ENCODE measurements at places on chromosomes 1 and 21.
A peak's percentile ranks its signal among the peaks of the same experiment; 100 is the strongest.

- DNase-seq: no peak
These were observed 77.6 kb downstream of the EPHB2 start for GRCh38 chr1:22788254-22788661.

DNA sequence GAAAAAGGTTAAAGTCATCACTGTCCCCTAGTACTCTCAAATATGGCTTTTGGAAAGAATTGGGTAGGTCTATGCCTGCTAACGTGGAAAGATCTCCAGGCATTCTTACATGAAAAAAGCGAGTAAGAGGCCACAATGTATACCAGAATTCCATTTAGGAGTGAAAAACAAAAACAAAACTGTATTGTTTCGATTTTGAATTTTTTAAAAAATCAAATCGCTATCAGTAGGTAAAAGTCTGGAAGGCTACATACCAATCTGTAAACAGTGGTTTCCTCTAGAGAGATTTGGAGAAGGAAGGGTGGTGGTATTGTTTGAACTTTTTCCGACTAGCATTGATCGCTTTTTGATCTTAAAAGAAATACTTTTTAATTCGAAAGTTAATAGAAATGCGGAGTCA, 55.9 kb downstream of the RRAGC start:
- DNase-seq: no peak

DNA sequence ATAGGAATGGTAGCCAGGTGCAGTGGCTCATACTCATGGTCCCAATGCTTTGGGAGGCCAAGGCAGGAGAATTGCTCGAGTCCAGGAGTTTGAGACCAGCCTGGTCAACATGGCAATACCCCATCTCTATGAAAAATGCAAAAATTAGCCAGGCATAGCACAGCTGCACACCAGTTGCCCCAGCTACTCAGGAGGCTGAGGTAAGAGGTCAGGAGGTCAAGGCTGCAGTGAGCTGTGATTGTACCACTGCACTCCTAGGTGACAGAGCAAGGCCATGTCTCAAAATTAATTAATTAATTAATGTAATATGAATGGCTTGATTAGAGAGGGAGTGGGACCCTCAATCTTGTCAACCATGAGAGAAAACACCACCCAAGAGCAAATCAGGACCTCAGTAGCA, 198.7 kb upstream of the DUSP10 start:
- no peak for DNase-seq

DNA sequence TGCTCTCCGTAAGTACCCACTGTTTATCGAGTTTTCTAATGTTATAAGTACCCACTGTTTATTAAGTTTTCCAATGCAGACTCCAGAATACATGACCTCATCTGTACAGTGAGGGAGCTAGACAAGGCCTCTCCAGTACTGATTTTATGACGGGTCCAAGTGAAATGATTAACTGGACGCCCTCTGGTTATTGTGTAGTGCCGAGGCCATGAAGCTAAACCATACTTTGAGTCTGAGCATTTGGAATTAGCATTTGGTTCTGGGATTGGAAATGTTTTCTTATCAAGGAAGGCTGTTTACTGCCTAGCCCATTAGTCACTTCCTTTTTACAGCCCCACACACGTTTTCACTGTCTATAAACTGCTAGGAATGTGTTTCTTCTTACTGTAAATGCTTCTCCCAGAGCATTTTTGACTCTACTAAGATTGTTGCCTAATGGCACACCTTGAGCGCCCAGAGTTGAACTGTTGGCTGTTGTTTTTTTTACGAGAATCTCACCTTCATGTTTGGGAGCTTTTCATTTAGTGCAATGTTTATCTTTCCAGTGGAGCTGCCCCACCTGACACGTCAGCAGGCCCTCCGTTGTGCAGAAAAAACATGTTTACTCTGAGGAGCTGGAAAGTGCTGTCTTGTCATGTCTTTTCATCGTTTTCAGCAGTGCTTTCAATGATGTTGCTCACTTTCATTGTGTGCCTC, 26.9 kb downstream of the SPATA46 start:
- DNase-seq: no peak

DNA sequence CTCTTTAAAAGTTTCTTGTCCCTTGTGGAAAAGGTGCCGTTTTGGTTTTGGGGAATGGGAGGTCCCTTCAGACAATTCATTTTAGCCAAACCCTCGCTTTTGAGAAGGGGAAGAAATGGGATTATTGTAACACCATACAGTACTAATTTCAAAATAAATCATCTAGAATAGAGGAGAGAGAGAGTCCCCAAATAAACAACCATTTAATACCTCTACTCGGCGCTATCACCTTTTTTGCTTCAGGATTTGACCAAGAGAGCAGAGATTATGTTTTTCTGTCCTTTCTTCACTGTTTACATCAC, 770 bp upstream of the RC3H1 start:
- no peak for DNase-seq

DNA sequence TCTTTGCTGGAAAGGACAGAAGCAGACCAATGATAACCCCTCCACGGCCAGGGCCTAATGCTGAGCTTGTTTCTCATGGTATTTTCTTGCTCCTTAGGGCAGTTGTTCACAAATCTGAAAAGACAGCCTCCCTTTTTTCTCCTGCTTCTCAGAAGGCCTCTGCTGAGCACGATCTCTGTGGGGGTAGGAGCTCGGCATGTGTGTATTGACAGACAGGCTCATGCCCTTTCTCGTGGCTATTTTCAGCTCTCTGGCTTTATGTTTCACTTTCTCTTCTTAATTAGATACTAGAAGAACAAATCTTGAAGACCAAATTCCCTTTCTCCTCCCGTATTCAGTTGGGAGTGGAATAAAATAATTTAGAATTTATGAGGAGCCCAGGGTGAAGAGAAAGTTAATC, 768 bp upstream of the RIIAD1 start:
- DNase-seq: no peak

GRCh38 chr1:230636575-230637148, 5.6 kb upstream of the COG2 start:
- no peak for DNase-seq

GRCh38 chr1:193588311-193589082, 402.1 kb upstream of the B3GALT2 start:
- no peak for DNase-seq

DNA sequence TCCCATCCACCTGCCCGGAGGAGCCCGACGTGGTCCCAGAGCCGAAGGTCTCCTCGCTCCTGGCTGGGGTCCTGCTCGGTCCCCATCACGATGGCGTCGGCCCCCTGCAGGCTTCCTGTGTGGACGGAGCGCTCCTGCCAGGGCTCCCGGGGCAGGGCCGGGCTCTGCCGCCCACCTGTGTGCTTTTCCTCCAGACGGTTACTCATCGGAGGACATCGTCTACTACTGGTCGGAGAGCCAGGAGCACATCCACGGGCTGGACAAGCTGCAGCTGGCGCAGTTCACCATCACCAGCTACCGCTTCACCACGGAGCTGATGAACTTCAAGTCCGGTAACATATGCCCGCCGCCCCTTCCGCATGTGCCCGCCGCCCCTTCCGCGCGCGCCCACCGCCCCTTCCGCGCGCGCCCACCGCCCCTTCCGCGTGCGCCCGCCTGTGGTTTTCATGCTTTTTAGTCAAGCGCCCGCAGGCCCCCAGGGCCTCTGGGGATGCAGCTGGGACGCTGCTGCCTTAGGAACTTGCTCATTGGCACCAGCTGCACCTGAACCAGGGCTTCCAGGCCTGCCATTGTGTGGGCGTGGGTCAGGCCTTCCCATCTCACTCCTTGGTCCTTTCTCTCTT, 8.9 kb downstream of the GABRD start:
- DNase-seq: no peak

DNA sequence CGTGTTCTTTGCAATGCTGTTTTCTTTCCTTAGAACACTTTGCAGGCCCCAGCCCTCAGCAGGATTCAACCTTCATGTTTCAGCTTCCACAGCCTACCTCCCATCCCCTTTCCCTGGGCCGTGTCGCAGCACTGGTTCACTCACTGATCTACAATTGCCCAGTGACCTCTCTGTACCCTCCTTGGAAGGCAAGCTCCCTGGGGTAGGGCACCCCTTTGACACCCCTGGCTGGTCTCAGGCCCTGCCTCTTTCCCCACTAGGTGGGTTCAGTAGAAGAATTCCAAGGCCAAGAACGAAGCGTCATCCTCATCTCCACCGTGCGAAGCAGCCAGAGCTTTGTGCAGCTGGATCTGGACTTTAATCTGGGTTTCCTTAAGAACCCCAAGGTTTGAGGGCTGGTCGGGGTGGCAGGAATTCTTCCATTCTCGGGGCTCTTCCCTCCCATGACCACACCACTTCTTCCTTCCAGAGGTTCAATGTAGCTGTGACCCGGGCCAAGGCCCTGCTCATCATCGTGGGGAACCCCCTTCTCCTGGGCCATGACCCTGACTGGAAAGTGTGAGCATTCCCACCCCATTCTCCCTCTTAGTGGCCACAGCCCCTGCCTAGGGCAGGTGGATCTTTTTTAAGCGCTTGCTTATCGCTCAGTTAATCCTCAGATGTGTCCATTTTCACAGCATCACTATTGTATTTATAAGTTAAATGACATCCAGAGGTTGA, 7.3 kb downstream of the RHOC start:
- no peak for DNase-seq

DNA sequence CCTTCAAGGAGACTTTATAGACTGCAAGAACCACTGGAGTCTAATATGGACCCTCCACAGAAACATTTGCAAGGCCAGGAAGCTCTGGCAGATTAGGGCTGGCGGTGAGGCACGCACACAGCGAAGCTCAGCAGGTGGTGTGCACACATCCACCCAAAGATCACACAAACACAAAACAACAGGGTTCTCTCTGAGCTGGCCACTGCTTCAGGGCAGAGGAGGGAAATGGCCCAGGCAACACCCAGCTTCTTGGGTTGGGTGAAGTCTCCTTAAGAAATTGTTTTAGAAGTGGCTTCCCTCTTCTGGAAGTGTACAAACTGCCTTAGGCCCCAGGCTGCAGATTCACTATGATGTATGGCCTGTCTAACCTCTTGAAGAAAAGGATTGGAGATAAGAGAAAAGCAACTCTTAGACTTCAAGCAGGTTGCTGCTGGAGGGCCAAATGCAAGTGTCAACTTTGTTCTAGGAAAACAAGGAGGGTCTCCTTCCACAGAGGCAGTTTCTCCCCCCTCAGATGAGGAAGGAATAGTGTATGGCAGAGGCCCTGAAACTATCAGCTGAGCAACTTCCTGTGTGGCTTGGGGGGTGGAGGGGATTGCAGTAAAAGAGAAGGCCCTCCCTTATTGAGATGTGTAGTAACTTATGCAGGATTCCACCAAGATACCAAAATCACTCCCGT, 2.0 kb downstream of the RCSD1 start:
- DNase-seq: no peak

DNA sequence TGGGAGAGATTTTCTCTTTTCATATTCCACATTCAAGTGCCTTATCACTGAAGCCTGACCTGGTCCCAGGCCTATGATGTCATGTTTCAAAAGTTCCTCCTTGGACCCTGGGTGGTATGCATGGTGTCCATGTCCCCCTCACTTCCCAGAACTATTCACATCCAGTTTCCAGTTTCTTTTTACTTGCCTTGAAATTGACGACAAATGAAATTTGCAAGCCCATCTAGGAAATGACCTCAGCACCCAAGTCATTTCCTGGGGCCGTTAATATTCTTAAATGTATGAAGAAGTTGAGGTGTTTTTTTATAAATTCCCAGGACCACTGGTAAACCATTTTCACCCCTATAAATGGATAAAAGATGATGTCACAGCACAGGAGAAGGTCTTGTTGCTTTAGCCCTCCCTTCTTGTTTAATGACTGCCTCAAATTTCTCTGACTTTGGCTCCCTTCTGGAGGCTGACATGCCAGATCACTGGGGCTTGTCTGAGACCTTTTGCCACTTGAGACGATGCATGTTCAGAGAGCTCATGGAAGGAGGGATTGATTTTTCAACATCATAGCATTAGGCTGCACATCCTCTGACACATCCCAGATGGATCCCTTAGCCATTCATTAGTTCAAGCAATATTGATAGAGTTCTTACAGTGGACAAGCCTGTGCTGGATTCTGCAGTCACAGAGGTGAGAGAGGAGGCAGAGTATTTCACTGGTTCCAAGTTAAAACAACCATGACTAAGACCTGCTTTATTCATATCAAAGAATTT, 221.3 kb downstream of the PLPP3 start:
- no peak for DNase-seq

- DNase-seq: no peak
These were observed 516.6 kb upstream of the RGS18 start for GRCh38 chr1:191641420-191642260.

DNA sequence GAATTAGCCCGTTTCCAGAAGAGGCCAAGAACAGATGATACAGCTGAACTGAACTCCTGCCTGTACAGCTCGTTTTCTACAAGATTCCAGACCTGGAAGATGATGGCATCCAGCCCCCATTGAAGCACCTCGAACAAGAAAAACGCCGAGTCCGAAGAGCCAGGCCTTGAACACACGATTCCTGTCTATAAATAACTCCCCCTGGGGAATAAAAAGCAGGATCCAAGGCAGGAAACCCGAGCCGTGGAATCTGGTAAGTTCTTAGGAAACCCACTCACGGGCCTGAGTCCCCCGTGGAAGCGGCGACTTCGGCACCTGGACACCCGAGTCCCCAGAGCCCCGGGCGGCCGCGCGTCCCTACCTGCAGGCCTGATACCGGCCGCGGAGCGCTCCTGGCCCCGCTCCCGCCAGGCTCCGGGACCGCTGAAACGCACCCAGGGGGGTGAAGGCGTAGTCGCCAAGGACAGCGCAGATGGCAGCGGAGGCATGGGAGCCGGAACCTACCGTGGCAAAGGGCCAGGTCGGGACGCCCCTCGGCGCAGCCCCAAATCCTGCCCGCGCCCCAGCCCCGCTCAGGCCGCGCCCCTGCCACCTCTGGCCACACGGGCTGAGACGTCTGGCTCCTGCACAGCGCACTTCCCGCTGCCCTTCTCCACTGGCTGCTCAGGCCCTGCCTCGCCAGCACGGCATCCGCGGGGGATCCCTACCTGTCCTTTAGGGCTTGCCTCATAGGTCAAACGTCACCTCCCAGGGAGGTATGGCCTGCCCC, 14.0 kb upstream of the HLCS start:
- peak; percentile 78 for DNase-seq

- peak; percentile 13 for DNase-seq
These were observed 12.0 kb downstream of the FHAD1 start for GRCh38 chr1:15258833-15259621.

DNA sequence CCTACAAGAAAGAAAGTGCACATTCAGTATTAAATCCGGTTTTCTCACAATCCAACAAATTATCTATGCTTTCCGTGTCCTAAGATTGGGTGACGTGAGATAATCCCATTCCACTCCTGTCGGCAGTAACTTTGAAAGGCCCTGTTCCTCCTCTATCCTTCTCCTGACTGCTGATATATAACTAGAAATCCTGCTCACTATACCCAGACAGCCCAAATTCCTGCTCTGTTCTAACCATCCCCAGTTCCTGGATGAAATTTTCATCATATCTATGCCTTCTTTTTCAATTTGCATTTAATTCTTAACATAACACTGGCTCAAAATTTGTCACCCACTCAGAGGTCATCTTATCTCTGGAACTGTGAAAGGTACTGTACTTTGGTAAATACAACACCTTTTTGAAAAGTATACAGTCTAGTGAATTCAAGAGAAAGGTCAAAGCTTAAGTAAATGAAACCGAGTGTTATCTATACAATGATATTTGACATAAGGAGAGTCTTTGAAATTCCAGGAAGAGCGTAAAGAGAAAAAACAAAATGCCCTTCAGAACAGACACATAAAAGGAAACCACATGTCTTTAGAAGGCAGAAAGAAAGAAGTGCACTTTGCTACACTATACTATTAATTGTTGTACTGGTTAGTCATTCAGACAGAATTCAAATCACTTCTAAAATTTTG, 200.5 kb upstream of the NEGR1 start:
- DNase-seq: no peak
